Fibroblast of skin of scalp (primary cell): ENCODE measurements at places on chromosomes 3 and 15.

DNA sequence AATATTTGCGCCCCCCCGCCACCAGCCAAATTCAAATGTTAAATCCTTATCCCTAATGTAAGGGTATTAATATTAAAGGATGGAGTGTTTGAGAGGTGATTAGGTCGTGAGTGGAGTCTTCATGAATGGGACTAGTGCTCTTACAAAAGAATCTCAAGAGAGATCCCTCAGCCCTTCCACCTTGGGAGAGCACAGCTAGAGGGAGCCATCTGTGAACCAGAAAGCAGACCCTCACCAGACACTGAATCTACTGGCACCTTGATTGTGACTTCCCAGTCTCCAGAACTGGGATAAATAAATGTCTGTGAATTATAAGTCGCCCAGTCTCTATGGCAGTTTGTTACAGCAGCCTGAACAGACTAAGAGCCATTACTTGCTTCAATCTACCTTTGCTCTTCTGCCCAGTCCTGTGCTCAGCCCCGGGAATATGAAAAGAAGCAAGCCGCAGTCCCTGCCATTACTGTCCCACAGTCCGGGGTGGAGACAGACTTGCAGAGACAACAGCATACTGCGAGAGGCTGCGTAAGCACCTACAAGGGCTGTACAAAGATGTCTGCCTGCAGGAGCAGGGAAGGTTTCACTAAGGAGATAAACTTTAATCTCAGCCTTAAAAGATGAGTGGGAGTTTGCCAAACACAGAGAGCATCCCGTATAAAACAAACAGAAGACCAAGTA, 110.7 kb upstream of the TMCO5A start:
- DNase-seq, result no peak

- no peak for DNase-seq
Observed at GRCh38 chr3:145735631-145736030, 425.4 kb downstream of the PLOD2 start.

- no peak for DNase-seq
Observed at GRCh38 chr15:41256577-41257038, 25.5 kb downstream of the CHP1 start.

- no peak for DNase-seq
Observed at GRCh38 chr15:43941555-43941954, 114.8 kb downstream of the WDR76 start.

DNA sequence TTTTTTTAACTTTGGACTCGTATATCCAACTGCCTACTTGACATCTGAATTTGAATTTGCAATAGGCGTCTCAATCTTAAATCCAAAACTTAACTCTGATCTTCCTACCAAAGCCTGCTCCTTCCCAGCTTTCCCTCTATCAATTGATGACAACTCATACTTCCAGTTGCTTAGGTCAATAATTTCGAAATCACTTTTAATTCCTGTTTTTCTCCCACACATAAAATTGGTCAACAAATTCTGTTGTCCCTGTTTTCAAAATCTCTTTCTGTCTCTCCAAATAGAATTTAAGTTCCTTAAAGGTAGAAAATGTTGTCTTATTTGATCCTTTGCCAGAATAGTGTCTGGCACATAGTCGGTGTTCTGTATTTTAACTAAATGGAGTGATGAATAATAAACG, 332.4 kb downstream of the SATB1 start:
- no peak for DNase-seq

GRCh38 chr3:172244011-172244410, 204.2 kb downstream of the GHSR start:
- no peak for DNase-seq
